ENCODE measurements at places on chromosomes 3 and 15.

GRCh38 chr3:17349093-17349492 is 393.3 kb downstream of the TBC1D5 start:
- DNase-seq = no peak

- DNase-seq = no peak
Measured at GRCh38 chr3:71269906-71270305, 313.6 kb downstream of the FOXP1 start.

- DNase-seq = no peak
Measured at GRCh38 chr3:151387842-151388241, 3.3 kb upstream of the P2RY12 start.

DNA sequence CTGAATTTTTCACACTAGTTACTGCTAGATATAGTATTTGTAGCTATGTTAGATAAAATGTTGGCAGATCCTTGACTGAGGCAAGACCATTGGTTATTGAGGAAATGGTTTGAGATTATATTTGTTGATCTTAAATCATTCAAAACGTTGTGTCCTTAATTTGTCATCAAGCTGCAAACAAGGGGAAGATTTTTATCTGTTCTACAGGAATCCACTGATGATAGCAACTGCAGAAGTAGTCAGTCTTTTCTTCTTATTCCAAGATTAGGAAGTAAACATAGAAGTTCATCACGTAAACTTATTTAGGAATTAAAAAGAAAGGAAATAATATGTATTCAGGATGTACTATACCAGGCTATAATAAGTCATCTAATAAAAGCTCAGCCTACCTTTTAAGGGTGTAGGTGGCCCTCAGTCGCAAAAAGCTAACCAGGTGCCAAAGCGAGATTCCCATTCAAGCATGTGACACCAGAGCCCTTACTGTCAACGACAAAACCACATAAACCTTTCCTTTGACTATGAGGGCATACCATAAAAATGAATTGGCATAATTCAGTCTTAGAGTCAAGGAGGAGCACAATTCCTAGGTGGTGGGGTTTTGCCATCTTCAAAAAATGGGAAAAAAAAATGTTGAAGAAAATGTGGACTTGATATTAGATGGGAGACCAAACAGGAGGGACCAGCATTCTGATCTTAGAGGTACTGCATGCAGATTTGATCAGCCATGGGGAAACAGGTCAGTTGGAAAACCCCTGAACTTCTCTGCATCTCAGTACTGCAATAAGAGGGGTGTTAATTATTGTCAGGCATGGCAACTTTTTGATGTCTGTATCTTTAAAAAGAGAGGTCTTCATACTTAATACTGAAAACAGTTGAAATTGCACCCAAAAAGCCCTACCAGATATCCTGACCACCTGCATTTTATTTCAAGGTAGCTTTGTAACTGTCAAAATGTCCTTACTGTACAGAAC is 212.5 kb upstream of the UBE2E1 start:
- no peak for DNase-seq

DNA sequence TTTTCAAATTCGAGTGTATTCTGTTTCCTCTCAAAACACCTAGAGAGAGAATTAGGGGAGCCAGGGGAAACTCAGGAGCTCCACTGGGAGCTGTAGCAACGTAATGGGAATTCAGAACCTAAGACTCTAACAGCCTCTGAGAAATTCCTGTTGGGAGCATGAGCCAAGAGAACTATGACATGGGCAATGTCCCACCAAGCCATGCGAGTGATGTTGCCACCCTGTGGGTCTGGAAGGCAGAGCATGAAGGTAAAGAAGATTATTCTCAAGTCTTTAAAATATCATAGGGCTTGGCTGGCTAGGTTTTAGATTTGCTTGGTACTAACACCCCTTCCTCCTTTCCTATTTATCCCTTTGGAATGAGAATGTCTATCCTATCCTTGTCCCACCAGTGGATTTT is 392.6 kb upstream of the ADAMTS9 start:
- no peak for DNase-seq

DNA sequence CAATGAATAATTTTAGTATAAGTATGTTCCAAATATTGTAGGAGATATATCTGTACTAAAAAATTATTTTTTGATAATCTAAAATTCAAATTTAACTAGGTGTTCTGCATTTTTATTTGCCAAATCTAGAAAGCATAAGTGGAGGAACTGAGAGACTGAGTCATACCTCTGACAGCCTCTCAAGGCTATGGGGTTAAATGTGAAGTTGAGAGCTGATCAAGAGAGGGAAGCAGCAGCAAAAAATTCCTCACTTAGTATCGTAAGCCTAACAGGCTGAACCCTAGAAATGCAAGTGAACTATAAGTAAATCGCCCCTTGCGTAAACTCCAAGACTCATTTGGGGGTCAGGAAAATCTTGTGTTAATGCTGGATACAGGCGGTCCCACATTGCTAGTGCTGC is 12.8 kb upstream of the TOPAZ1 start:
- DNase-seq = no peak

- DNase-seq = no peak
Measured at GRCh38 chr3:50150863-50151686, 4.0 kb upstream of the SEMA3F start.

DNA sequence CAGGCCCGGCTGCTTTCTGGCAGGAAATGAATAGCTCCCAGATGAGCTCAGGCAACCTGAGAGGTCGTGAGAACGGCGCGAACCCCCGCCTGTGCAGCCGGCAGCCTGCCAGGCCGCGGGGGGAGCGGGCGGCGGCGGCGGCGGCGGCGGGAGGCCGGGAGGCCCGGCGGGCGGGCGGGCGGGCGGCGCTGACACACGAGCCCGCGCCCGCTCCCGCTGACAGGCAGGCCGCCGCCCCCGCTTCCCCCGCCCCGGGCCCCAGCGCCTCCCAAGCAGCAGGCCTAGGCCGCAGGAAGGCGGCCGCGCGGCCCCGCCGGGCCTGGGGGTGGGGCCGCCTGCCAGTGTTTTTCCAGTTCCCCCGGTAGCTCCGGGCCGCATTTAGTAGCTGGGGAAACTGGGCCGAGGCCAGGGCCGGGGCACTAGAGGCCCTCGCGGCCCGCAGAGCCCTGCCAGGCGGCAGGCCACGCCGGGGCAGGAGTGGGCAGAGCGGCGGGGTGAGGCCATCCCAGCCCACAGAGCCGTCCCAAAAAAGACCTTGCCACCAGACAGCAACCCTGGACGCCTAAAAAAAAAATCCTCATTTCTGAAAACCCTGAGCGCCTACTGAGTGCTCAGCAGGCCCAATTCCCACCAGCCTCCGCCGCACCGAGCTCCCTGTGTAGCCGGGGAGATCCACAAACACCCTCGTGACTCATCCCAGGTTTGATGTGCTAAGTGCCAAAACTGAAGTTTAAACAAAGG is 5.6 kb downstream of the HES1 start:
- peak; percentile 37 for DNase-seq

GRCh38 chr15:67564021-67564967 is 21.8 kb downstream of the MAP2K5 start:
- no peak for DNase-seq

- DNase-seq = no peak
Measured at GRCh38 chr3:99373088-99373845, 265.1 kb upstream of the COL8A1 start.

DNA sequence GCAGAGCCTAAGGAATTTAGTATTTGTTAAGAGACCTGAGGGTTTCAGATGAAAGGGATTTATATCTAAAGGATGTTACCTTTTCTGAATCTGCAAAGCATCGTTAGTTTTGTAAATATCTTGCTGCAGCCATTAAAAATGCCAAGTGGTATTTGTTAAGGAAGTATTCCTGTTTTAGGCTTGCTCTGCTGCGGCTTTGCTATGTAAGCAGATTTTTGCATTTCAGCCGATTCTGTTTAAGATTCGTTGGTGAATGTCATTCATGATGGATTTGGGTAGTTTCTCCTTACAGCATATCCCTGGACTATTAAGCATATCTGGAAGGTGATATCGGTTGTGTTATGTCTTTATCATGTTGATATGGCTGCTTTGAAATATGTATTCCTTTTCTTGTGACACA is 1.0 kb downstream of the USP8 start:
- no peak for DNase-seq

GRCh38 chr3:171678971-171679492 is 131.3 kb downstream of the PLD1 start:
- DNase-seq = no peak

DNA sequence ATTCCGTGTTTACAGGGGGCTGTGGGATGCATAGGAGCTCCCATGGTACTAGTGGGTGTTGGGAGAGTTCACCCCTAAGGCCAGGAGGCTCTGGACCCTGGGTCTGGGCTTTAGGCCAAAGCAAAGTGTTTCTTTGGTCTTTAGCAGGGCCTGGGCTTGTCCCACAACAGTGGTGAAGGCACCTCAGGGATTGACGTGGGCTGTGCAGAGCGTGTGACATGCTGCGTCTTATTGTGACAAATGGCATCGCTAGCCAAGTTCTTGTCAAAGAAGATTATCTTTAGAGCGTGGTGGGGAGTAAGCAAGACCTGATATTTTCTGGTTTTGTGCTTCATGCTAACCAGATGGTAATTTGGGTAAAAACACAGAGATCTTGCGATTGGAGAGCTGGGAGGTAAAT is 170.1 kb downstream of the APBA2 start:
- no peak for DNase-seq

GRCh38 chr3:111681661-111682426 is 86.7 kb upstream of the ZBED2 start:
- DNase-seq = no peak

GRCh38 chr3:160041465-160041864 is 52.8 kb downstream of the IL12A start:
- no peak for DNase-seq

DNA sequence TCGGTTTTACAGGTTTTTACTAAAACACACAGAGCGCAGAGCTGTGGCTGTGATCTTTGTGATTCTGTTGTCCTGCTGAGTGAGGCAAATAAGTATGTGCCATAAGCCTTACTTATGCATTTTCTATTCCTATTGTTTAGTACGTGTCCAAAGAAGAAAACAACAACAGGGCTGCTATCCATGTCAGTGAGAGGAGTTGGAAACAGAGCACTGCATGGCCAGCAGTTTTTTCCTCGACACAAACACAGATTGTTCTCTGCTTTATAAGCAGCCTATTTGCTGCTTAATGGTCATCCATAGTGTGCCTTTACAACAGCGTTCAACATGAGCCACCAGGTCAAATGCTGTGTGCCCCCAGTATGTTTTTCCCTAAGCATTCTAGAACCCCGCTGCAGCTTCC is 79.8 kb downstream of the SHQ1 start:
- DNase-seq = no peak

- no peak for DNase-seq
Measured at GRCh38 chr3:134526319-134526718, 40.5 kb downstream of the CEP63 start.

GRCh38 chr15:71891026-71891425 is 80.7 kb downstream of the NR2E3 start:
- DNase-seq = no peak

- no peak for DNase-seq
Measured at GRCh38 chr3:122938783-122939425, 88.7 kb downstream of the SEMA5B start.

- DNase-seq = no peak
Measured at GRCh38 chr3:186458306-186459107, 85.7 kb downstream of the CRYGS start.

DNA sequence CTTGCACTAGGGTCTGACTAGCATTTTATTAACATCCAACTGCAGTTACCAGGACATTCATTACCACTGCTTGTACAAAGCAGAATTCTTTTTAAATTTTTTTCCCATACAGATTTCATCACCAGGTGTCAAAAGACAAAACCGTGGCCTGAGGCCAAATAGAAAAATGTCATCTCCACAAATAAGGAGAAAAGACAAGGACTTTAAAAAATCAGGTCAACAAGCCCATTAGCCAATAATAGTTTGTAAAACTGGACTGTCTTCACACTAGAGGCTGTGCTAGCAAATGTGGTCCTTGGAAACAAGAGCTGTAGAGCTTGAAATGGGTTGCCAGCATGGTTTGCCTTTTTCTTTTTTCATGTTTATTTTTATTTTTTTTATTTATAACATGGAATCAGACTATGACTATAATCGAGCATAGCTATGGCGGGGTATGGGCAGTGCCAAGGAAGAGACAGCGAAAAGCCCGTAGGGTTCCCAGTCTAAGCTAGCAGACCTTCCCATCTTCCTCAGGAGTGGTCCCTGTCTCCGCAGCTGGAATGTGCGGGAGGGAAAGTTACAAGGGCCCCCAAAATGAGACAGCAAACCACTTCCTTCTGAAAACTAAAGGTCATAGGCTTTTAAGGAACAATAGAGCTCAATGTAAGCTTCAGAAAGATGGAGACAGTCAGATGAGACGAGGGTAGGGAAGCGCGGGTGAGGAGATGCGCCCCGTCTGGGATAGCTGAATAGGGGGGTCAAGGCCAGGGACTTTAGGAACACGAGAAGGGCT is 1.5 kb downstream of the PTPN9 start:
- DNase-seq = no peak

DNA sequence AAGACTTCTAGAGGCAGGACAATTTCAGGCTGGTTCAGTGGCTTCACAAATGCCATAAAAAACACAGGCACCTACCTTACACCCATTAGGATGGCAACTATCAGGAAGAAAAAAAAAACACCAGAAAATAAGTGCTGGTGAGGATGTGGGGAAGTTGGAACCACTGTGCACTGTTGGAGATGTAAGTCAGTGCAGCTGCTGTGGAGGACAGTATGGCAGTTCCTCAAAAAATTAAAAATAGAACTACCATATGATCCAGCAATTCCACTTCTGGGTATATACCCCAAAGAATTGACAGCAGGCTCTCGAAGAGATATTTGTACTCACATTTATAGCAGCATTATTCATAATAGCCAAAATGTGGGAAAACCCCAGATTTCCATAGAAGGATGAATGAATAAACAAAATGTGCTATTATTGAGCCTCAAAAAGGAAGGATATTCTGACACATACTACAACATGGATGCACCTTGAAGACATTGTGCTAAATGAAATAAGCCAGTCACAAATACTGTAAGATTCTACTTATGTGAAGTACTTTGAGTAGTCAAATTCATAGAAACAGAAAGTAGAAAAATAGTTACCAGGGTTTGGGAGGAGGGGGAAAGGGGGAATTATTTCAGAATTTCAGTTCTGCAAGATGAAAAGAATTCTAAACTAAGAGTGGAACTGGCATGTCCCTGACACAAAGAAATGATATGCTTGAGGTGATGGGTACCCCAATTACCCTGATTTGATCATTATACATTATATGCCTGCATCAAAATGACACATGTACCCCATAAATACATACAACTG is 40.9 kb downstream of the NR1D2 start:
- DNase-seq = no peak

GRCh38 chr15:34055868-34056595 is 17.0 kb upstream of the AVEN start:
- no peak for DNase-seq

DNA sequence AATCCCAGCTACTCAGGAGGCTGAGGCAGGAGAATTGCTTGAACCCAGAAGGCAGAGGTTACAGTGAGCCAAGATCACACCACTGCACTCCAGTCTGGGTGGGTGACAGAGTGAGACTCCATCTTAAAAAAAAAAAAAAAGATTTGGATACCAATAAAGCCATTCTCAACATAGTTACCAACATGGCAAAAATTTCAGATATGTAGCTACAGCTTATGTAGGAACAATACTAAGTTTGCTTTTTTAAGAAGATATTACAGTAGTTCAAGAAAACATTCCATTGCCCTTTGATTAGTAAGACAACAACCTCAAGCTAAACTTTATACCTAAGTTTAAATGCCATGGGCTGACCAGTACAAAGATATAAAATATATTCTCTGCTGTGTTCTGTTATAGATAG is 34.4 kb downstream of the ZNF106 start:
- DNase-seq = no peak

- no peak for DNase-seq
Measured at GRCh38 chr15:63351170-63351569, 30.5 kb downstream of the CA12 start.
